ENCODE measurements at places on chromosomes 7 and 10.
A peak's percentile ranks its signal among the peaks of the same experiment; 100 is the strongest.

GRCh38 chr7:108308903-108309302 lies 147.3 kb downstream of the NRCAM start:
- no peak for DNase-seq

DNA sequence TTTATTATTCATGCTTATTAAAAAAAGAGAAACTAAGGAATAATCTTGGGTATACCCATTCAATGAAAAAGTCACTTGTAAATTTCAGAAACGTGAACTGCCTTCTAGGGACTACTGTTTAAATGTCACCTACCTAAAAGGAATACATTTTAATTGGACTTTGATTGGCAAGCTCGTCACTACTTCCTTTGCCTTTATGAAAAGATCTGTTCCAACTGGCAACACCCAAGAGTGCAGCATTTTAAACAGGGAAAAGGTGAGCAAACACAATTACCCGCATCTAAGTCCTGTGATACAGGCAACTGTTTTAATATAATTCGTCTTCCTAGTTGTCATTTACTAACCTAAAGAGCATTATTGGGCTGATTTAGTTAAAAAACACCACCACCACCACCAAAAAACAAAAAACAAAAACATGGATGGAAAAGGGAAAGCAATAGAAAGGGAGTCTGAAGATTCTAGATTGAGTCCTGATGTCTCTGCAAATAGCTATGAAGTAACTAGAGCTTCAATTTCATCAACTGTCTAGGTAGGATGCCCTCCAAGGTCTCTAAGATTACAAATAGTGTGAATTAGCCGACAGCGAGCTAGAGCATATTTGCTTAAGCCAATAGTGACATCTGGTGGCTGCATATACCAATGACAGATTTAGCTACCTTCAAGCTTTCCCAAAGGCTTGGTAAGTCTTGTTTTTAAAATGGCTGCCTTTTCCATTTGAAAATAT lies 33.8 kb upstream of the ICA1 start:
- DNase-seq: peak; percentile 8

DNA sequence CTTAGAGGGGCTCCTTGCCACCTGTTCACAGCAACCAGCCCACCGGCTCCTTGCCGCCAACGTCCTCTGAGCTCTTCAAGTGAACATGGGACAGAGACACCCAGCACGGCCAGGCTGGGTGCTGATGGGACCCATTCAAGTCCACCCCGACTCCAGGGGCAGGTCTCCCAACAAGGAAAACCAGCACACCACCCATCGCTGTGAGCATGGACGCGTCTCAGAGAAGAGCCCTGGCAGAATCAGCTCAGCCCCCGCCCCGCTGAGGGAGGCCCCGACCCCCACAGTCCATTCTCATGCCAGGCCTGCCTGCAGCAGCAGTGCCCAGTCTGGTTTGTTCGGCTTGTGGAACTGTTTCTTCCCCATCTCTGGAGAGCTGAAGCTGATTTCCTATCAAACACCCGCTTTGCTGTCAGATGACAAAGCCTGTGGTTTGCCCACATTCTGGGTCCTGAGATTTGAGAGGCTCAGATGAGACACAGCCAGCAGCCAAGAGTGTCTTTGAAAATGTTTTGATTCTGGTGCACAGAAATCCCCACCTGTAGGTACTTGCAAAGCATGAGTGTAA lies 216.6 kb downstream of the ZMYND11 start:
- no peak for DNase-seq

DNA sequence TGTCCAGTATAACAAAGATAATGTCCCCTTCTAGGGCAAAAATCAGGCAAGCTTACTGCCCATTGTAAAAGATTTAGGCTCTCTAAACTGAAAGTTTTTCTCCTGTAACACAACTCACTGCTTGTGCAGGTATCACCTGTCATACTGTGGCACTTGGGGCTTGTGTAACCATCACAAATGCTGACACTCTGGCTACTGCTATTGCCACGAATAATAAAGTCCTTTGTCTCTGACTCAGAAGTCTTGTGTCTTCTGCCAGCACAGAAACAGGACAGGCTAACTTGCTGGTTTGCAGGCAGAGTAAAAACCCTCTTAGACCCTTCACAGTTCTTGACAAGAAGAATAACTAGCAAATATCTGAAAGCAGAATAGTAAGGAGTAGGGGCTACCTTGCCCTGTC lies 273.9 kb downstream of the RPS24 start:
- no peak for DNase-seq

DNA sequence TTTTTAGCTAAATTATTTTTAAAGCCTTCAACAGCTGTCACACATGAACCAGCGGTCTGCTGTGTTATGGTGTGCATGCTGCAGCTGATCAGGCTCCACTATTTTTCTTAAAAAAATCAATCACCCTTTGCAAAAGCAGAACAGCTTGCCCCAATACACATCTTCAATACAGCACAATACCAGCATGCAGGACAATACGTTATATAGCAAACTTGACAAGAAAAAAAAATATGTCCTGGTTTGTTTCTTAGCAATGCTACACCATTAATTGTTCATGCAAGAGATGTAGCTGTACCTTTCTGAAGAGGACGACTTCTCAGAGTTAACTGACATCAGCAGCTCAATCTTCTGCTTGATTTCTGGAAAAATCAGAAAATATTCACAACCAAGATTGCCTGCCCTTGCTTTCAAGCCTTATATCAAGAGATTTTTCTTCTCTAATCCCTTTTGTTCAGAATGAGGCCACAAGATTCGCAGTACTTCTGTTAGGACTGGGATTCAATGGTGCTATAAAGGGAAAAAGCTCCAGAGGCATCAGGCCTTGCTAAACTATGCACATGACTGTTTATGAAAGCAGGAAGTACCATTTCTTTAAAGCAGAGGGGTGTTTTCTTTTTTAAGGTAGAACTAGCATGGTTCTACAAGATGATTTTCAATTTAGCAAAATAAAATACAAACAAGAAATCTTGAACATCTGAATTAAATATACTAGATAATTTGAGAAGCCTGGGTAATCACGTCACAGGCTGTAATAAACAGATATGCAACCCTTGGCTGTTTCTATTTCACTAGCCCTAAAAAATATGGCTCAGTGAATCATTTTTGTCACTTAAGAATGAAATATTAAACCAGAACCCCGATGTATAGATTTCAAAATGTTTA lies 120.0 kb downstream of the SRPK2 start:
- no peak for DNase-seq

DNA sequence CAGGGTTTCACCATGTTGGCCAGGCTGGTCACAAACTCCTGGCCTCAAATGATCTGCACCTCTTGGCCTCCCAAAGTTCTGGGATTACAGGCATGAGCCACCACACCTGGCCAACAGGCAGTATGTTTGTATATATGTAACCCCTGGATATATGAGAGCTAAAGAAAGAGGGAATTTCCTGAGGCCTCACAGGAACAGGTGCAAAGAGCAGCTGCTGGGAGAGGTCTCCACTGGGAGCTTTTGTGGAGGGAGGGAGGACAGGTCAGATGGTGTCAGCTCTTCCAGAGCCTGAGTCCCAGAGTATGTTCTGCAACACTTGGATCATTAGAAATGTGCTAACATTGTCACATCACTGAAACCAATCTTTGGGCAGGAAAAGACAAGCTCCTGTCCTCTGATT lies 110.1 kb upstream of the KIF5B start:
- DNase-seq: no peak

DNA sequence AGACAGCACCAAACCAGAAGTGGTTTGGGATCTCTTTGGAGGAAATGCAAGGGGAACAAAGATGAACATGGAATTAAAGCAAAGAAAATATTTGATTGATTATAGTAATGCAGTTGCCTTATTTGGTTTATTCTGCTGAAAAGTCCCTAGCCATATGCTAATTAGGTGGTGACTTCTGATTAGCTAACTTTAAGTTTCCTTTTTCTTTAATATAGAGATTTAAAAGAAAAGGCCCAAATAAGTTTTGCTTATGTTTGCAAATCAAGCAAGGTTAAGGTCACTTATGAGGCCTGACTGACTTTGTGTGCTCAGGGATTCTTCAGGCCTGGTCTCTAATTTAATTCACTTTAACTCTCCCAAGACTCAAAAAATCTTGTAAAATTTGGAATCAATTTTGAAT lies 6.2 kb upstream of the ANKRD22 start:
- DNase-seq: no peak

Data from activated T-cell treated with anti-CD3 and anti-CD28 coated beads, Interleukin-2, amount 50 U/mL, for 4 hours (primary cell).